ENCODE measurements at places on chromosomes 13 and 19.
A peak's percentile ranks its signal among the peaks of the same experiment; 100 is the strongest.

DNA sequence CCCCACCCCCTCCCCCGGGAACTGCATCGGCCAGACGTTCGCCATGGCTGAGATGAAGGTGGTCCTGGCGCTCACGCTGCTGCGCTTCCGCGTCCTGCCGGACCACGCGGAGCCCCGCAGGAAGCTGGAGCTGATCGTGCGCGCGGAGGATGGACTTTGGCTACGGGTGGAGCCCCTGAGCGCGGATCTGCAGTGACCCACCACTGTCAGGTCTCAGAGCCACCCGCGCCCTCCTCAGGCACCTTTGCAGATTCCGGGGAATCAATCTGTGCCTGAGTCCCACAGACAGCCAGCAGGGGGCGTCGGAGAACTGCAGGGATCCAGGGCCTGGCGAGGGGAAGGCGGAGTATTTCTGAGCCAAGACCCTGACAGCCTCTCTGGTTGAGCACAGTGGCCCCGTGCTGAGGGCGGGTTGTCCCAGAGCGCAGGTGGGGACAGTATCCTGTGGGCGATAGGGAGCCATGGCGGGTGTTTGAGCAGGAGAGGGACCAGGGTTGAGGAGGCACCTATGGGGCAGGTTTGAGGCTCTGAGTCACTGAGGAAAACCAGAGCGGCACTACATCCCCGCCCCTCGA lies 30.4 kb upstream of the CYP4F8 start:
- peak; percentile 51 for DNase-seq

DNA sequence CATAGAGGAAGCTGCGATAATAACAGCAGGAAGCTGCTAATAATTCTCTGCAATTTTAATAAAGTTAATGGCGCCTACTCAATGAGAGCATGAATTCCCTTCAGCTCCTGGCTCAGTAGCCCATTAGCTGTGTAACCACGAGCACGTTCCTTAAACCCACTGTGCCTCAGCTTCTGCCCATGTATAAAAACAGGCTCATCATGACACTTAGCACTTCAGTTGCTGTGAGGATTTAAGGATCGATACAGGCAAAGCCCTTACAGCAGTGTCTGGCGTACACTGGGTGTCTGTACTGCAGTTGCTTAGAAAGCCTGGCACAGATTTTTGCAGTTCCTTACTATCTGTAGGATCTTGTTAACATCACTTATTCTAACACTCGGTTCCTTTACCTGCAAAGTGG lies 673.4 kb upstream of the ARGLU1 start:
- no peak for DNase-seq

DNA sequence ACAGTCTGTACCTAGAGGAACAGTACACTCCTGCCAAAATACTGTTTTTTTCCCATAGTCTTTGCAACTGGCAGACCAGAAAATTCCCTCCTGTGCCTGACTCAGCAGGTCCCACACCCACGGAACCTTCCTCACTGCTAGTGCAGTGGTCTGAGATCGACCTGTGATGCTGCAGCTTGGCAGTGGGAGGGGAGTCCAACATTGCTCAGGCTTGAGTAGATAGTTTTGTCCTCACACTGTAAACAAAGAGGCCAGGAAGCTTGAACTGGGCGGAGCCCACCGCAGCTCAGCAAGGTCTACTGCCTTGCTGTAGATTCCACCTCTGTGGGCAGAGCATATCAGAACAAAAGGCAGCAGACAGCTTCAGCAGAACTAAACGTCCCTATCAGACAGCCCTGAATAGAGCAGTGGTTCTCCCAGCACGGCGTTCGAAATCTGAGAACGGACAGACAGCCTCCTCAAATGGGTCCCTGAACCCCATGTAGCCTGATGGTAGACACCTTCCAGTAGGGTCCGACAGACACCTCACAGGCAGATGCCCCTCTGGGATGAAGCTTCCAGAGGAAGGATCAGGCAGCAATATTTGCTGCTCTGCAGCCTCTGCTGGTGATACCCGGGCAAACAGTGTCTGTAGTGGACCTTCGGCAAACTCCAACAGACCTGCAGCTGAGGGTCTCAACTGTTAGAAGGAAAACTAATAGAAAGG lies 92.7 kb downstream of the SUCLA2 start:
- DNase-seq = no peak

GRCh38 chr19:16698914-16699313 lies 20.7 kb upstream of the NWD1 start:
- no peak for DNase-seq

DNA sequence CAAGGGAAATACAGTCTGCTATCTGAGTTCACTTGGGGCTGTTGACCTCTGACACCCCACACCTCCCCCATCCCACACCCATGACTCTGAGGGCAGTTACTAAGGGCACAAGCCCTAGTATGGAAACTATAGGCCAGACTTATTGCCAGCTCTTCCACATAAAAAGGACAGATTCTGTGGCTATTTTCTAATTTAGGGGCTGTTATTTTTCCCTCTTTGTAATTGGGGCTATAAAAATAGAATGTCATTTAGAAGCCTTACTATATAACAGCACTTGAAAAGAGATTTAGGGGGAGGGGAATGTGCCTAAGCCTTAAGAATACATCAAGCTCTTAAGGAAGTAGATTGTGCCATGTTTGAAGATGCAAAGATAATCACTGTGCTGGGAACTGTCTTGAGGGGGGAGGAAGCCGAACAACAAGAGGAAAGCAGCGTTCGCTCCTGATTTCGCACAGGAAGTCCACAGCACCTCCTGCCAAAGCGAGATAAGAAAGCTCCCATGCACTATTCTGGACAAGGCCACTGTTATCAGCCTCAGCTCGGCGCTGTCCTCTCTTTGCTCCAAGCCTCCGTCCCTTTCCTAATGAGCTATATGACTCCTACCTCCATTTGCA lies 86.6 kb downstream of the FLT1 start:
- no peak for DNase-seq

Data from T-helper 22 cell (primary cell).